ENCODE measurements at places on chromosomes 4 and X. TPM values are rescaled to one million over a fixed set of nuclear protein-coding genes. Genes with fewer than 3 reads are reported as not detected.

Gene NWD2
- not detected for total RNA-seq

Gene SH3D19
- 7.0 TPM for total RNA-seq

Gene PPP4R3C
- not detected for total RNA-seq

GRCh38 chr4:137307806-137308205, 224.5 kb downstream of the PCDH18 start:
- peak; percentile 72 for DNase-seq

DNA sequence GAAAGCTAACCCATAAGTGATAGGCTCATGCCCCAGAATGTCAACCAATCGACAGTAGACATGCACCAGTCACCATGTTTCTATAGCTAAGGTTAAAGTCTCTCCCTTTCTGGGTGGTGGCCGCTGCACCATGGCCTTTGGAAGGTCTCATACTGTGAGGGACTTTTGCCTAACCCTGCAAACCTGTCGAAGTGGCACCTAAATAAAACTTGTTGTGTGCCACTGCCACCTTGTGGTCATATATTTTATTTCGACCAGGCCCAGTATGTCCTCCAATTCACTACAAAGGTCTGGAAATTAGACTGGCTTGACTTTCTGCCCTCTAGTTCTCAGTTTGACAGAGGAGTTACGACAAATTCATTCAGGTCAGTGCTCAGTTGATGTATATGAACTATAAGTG, 163.1 kb downstream of the SMARCA1 start:
- peak; percentile 2 for DNase-seq

GRCh38 chrX:114532111-114532805, 51.6 kb upstream of the HTR2C start:
- DNase-seq, result peak; percentile 58
